Psoas muscle (tissue), 8 donors: ENCODE measurements at places on chromosomes 16 and 17.

- peaks cover 38% of the 10 kb centered on the region for H3K27me3 ChIP-seq
- H3K36me3 ChIP-seq: no peaks in the 10 kb centered on the region
- no peak overlapping the region for H3K4me3 ChIP-seq
- H3K27ac ChIP-seq: no peak overlapping the region
- no peak for DNase-seq
- H3K4me1 ChIP-seq: no peaks in the 10 kb centered on the region
Measured at GRCh38 chr16:89080196-89080853, 13.3 kb upstream of the ACSF3 start.

DNA sequence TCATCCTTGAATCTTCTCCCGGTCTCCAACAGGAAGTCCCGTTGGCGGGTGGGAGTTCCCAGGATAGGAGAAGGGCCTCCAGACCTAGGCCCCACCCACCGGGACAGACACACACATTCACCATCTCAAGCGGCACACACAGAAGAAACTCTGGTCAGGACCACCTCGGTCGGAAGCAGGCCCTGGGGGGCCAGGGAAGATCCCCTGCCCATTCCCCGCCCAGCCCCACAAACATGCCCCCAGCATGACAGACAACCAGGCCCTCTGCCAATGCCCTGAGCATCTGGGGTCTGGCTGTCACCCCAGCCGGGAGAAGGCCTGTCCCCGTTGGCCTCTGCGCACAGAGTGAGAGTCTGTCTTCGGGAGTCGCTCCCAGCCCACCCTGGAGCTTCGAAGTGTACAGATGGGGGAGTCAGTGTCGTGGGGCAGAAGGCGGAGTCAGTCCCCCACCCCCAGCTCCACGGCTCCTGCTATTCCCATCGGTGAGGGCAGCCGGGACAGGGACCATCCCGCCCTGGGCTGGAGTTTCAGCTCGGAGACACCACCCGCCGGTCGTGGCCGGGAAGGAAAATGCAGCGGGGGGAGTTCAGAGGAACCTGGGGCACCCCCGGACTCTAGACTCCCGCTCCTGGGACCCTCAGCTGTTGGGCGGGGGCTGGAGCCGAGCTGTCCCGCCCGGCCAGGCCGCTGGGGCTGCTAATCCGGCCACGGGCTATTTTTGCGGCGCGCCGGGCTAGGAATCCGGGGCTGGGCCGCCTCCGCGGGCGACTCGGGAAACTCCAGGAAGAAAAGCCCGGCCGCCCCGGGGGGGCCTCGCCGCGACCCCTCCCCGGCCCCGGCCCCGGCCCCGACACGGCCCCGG is 660 bp downstream of the RHBDF1 start:
- H3K27ac ChIP-seq: peak overlapping the region; percentile 87
- H3K4me3 ChIP-seq: peak overlapping the region; percentile 87
- no peaks in the 10 kb centered on the region for H3K36me3 ChIP-seq
- H3K27me3 ChIP-seq: no peaks in the 10 kb centered on the region
- H3K4me1 ChIP-seq: peaks cover 53% of the 10 kb centered on the region

DNA sequence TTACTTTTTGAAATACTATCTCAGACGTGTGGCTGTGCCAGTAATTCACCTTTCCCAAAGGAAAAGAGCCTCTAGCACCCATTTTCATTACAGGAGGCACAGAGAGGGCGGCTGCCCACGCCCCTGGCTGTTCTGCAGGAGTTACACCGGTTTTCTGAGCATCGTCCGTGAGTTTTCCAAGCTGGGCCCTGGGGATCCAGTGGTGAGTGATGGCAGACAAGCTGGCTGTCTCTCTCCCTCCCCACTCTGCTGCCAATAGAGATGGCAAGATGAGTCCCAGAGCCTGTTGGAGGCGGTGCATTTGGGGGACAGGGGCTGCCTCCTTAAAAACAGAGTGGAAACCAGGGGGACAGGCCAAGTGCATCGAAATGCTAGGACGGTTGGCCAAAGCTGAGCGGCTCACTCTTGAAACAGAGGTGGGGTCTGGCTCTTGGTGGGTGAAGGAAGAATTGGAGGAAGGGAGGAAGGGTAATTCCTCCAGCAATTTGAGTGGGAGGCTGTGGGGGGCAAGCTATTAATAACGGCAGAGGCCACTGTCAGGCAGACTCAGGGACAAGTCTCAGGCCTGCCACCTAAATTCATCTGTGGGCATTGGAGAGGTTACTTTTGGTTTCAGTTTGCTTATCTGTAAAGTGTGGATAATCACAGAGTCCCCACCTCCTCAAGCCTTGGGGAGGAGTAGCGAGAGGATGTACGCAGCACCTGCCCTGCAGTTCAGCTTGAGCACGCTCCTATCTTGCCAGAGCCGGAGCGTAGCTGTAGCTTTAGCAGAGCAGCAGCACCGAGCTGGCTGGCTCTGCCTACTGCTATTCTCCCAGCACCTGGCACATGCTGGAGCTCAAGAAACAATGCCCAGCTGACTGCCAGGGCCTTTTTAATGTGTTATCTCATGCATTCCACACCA is 7.5 kb upstream of the NOS2 start:
- no peaks in the 10 kb centered on the region for H3K27me3 ChIP-seq
- no peak for DNase-seq
- H3K4me1 ChIP-seq: no peaks in the 10 kb centered on the region
- no peaks in the 10 kb centered on the region for H3K36me3 ChIP-seq

DNA sequence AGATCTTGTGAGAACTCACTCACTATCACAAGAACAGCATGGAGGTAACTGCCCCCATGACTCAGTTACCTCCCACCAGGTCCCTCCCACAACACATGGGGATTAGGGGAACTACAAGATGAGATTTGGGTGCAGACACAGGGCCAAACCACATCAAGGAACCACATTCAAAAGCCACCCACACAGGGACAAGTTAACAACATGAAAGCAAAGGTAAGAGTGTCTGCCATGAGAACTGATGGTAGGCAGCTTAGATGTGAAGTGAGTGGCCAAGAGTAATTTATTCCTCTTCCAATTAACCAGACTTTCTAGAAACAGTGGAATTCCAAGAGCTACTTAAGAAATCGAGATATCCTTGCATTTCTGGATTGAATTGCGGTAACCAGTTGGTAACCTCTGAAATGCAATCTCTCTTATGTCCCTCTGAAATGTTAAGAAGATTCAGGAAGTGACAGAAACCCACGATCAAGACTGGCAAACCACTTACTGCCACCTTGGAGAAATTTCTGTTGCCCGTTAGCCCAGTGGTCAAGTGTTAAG is 167.4 kb upstream of the CACNG5 start:
- H3K27me3 ChIP-seq: no peaks in the 10 kb centered on the region

- H3K4me1 ChIP-seq: no peaks in the 10 kb centered on the region
- no peaks in the 10 kb centered on the region for H3K27me3 ChIP-seq
- peak overlapping the region; percentile 67 for H3K27ac ChIP-seq
- no peak for DNase-seq
- H3K4me3 ChIP-seq: no peak overlapping the region
Measured at GRCh38 chr17:5373112-5373511, 46.4 kb downstream of the NUP88 start.
